Activated T-helper 9 cell treated with anti-CD3 and anti-CD28 coated beads, Interleukin-2, amount 50 U/mL, for 16 hours (primary cell): ENCODE measurements at places on chromosomes 2 and 18.

- no peak for DNase-seq
Measured at GRCh38 chr18:61034580-61034979, 298.6 kb upstream of the CDH20 start.

GRCh38 chr2:67997903-67998302 lies 64.9 kb downstream of the C1D start:
- no peak for DNase-seq

DNA sequence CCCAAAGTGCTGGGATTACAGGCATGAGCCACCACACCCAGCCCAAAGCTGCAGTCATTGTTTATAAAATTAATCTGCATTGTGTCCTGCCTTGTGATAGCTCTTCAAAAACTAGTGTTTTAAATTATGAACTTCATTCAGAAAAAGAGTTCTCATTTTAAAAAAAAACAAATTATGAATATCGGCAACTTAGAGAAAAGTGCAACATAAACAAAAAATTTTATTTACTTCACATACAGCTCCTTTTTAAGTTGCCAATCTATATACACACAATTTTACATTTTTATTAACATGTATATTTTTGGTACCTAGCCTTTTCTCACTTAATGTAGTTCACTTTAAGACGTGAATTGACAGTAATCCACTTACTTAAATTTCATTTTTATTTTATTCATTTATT lies 46.9 kb downstream of the GEMIN6 start:
- DNase-seq: no peak

GRCh38 chr2:112692918-112693317 lies 27.9 kb upstream of the NT5DC4 start:
- peak; percentile 23 for DNase-seq

DNA sequence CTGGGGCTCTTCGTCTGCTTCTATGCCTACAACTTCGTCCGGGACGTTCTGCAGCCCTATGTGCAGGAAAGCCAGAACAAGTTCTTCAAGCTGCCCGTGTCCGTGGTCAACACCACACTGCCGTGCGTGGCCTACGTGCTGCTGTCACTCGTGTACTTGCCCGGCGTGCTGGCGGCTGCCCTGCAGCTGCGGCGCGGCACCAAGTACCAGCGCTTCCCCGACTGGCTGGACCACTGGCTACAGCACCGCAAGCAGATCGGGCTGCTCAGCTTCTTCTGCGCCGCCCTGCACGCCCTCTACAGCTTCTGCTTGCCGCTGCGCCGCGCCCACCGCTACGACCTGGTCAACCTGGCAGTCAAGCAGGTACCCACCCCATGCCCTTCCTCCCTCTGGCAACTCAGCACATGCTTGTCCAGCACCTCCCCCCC lies 24.2 kb downstream of the STEAP3 start:
- DNase-seq: no peak
